Kidney glomerular epithelial cell (primary cell): ENCODE measurements at places on chromosomes 1 and 21.

DNA sequence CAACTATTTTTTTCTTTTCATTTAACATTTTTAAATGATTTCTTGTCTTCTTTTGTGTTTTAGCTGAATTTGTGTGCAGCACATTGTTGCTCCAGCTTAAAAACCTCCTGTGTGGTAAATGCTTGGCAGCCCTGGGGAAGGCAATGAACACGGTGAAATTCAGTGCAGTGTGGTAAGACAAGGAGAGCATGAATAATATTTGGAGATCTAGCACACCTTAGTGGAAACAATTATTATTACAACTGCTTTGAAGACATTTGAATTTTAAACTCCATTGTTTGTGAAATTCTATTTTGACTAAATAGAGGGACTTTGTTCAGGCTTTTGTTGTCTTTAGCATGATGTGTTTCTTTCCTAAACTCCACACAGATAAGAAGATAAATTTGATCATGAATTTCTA, 242.6 kb upstream of the CXADR start:
- peak; percentile 40 for DNase-seq

- no peak for DNase-seq
These were observed 171.2 kb upstream of the HOOK1 start for GRCh38 chr1:59643526-59643925.

DNA sequence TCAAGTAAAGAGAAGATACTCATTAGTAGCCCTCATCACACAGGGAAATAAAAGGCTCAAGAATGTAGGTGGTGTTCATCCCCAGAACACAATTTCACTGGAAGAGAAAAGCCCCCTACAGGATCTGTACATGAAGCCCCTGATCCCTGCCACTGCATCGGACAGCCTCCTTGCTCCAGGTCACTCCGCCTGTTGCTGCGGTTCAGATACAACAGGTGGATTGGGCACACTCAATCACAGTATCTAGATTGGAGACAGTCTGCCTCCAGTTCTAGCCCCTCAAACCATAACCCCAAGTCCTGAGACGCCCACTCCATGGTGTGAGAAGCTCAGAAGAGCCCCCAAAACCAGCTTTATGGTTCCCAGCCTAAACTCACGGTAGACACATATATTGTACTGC, 1.1 kb downstream of the SLAMF9 start:
- no peak for DNase-seq

GRCh38 chr1:7404046-7404742, 366.9 kb upstream of the VAMP3 start:
- DNase-seq, result no peak

- no peak for DNase-seq
These were observed 25.4 kb downstream of the TMCO4 start for GRCh38 chr1:19774180-19774785.

- DNase-seq, result no peak
These were observed 10.5 kb upstream of the LELP1 start for GRCh38 chr1:153192697-153193096.

GRCh38 chr1:174158767-174159251, 511 bp upstream of the RABGAP1L start:
- no peak for DNase-seq

DNA sequence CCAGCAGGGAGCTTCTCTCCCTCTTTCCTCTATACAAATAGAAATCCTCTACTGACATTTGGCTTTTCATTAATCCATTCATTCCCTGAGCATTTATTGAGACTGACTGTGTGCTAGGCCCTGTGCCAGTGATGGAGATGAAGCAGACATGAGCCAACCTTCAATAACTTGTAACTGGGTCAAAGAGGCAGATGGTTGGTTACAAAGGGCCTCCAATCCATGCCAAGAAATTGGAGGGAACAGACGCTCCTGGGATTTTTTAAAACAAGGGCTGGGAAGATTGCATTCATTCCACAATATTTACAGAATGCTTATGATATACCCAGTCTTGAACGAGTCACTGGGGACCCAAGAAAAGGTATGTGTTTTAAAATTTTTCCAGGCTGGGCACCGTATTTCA, 6.2 kb downstream of the HPCAL4 start:
- DNase-seq, result no peak

DNA sequence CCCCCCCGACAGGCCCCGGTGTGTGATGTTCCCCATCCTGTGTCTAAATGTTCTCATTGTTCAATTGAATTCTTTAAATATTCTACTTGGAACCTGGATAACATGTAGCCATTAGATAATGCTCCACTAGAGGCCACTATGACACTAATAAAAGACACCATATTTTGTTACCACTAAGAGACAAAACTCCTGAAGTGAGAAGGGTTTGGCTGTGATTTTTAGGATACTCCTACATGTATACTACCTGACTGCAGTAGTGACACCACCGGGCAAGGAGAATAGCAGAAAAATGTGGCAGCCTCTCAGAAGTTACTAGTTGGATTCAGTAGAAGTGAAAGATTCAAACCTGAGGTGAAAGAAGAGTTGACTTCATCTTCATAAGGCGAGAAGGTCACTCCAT, 36.0 kb downstream of the F5 start:
- DNase-seq, result peak; percentile 58
